Esophagus squamous epithelium (tissue), 5 donors: ENCODE measurements at places on chromosomes 12 and 14.

- DNase-seq: no peak
Measured at GRCh38 chr12:24436667-24437066, 487.2 kb upstream of the SOX5 start.

- DNase-seq: no peak
Measured at GRCh38 chr12:53695152-53696145, 19.6 kb upstream of the ATP5MC2 start.

DNA sequence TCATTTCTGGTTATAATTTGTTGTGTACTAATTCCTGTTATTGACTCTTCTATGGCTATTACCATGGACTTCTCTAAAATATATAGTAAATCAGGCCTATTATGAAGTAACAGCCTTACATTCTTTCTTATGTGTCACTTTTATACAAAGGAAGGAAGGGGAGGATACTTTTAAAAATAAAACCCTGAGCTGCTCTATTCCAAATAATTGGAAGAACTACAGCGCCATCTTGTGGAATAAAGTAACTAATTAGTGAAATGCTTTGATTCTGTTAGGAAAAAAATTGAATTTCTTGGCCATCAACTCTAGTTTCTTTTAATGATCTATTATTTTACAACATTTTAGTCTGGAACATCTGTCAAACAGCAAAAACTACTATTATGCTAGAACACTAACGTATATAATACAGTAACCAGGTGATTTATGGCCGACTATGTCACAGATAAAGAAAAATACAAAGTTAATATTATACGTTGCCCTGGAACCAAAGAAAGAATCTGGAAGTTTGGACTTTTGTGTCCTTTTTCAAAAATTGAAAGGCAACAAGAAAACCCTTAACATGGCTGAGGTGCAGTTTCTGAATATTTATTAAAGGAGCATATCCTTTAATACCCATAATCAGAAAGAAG is 55.0 kb upstream of the NELL2 start:
- DNase-seq: no peak

- no peak for DNase-seq
Measured at GRCh38 chr12:124224535-124225110, 70.3 kb upstream of the RFLNA start.

GRCh38 chr12:97985834-97986233 is 523.2 kb downstream of the RMST start:
- no peak for DNase-seq

GRCh38 chr12:42762395-42762925 is 172.9 kb upstream of the PRICKLE1 start:
- no peak for DNase-seq
